Stimulated activated CD4-positive, alpha-beta T cell treated with anti-CD3 and anti-CD28 coated beads, TNF-alpha, amount 100 ng/mL, for 24 hours (primary cell): ENCODE measurements at places on chromosomes 7 and 10.

DNA sequence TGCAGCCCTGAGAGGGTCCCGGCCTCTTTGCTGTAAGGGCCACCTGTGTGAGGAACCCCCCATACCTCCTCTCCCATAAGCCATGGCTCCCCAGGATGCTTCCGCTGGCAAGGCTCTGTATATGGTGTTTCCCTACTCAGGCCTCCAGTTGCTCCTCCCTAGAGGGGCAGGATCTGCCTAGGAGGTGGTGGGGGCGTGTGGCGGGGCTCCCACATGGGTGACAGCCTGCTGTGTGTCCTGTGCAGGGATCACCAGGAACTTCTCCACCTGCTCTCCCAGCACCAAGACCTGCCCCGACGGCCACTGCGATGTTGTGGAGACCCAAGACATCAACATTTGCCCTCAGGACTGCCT, 25.7 kb upstream of the CSGALNACT2 start:
- DNase-seq, result no peak

GRCh38 chr7:122770686-122771335, 68.1 kb upstream of the RNF148 start:
- no peak for DNase-seq

DNA sequence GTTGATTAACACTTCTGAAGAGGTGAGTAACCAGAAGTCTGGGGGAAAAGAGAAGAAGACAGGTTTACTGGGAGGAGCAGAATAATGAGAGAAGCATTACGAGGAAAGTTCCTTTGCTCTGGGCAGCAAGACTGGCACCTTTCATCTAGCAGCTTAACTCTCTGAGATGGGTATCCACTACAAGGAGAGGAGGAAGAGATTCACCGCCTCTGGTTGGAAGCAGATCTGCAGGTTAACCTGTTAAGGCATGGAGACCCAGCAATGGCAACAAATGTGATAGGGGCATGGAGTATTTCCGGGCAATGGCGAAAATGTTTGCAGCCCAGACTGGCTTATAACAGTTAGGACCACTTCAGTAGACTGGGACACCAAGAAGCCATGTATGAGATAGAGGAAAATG, 162.2 kb downstream of the TFEC start:
- no peak for DNase-seq

DNA sequence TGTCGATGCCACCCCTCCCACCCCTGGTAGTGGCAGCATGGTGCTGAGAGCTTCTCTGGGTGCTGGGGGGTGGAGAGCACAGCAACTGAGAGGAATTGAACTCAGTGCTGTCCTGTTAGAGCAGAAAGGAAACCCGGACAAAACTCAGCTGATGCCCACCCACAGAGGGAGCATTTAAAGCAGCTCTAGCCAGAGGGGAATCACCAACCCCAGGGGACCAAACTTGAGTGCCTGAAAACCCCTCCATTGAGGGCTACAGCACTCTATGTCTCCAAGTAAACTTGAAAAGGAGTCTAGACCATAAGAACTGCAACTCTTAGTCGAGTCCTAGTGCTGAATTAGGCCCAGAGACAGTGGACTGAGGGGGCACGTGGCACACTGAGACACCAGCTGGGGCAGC, 16.8 kb upstream of the FOXI2 start:
- no peak for DNase-seq

DNA sequence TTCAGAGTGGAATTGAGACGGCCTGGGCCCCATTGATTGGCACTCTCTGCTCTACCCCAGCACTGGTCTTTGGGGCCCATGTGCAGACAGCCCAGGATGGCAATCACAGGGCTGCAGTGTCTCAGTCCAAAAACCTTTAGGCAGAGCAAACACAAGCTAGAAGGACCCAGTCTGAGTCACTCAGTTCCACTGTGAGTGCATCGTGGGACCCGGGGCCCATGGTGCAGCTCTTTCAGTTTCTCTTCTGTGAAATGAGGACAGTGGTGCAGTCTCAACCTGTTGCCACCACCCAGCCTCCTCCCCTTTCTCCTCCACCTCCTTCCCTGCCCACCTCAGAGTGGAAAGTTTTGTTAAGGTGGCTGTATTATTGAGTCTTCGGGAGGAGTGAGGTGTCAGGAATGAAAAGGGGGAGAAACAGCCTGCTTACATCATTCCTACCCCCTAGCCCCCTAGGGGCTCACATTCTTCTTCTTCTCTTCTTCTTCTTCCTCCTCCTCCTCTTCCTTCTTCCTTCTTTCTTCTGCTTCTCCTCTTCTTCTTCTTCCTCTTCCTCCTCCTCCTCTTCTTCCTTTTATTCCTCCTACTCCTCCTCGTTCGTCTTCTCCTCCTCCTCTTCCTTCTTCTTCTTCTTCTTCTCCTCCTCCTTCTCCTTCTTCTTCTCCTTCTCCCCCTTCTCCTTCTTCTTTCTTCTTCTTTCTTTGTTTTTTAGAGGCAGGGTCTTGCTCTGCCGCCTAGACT, 19.5 kb upstream of the CARD11 start:
- peak; percentile 65 for DNase-seq

DNA sequence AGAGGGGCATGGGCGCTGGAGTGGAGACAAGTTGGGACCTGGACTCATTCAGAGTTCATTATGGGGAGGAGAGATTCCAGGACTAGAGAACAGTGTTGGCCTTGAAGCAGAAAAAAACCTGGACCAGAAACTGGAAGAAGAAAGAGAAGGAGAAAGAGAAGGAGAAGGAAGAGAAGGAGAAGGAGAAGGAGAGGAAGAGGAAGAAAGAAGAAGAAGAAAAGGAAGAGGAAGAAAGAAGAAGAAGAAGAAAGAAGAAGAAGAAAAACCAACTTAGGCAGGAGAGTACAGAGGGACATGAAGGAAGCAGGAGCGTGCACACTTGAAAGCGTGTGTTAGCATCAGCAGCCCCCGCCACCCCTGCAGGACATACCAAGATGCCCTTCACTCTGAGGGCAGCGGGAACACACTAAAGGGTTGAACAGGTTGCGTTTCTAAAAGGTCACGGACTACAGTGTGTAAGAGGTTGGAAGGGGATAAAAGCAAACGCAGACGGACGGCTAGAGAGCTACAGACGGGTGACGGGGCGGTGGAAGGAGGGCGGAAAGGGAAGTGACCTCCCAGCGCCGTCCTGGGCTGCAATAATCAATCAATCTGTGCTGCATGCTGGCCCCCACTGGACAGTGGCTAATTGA, 95.3 kb downstream of the SEC61G start:
- no peak for DNase-seq

DNA sequence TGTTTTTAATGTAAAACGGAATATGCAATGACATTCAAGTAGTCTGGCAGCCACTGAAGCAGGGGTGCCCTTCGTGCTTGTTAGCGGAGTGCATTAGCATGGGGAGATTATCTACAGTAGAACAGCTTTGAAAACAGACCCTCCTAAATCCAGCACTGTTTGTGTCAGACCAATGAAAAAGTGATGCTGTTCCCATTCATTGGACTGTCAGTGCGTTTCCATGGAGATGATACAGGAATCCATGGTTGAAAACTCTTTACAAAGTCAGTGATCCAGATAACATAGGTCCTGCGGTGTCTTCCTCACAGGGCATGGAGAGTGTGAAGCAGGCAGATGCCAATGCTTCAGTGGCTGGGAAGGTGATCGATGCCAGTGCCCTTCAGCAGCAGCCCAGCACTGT, 73.6 kb downstream of the ITGB8 start:
- no peak for DNase-seq

- no peak for DNase-seq
Observed at GRCh38 chr10:12811826-12812225, 189.7 kb downstream of the CCDC3 start.

- DNase-seq, result no peak
Observed at GRCh38 chr10:28975891-28976531, 298.7 kb downstream of the BAMBI start.

DNA sequence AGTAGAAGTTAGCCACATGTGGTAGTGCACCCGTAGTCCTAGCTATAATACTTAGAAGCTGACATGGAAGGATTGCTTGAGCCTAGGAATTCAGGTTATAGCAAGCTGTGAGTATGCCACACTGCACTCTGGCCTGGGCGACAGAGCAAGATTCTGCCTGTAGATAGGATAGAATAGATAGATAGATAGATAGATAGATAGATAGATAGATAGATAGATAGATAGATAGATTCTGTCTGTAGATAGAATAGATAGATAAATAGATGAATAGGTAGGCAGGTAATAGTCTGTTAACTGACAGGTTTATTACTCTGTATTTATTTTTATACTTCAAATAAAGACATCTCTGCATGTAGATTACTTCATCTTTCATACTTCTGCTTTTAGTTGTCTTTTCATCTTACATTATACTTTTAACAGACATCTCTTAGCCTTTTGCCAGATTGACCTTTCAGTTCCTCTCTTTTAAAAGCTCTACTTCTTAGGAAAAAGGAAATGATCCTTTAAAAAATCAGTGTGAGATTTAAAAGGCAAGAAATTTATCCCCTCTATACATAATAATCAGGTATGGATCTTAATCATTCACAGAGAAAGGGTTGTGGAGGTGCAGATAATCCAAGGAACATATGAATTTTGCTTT, 31.8 kb downstream of the CCAR1 start:
- DNase-seq, result no peak
